ENCODE measurements at places on chromosomes 5 and 9.

- no peak for DNase-seq
Observed at GRCh38 chr5:74502479-74502950, 138.0 kb downstream of the ENC1 start.

DNA sequence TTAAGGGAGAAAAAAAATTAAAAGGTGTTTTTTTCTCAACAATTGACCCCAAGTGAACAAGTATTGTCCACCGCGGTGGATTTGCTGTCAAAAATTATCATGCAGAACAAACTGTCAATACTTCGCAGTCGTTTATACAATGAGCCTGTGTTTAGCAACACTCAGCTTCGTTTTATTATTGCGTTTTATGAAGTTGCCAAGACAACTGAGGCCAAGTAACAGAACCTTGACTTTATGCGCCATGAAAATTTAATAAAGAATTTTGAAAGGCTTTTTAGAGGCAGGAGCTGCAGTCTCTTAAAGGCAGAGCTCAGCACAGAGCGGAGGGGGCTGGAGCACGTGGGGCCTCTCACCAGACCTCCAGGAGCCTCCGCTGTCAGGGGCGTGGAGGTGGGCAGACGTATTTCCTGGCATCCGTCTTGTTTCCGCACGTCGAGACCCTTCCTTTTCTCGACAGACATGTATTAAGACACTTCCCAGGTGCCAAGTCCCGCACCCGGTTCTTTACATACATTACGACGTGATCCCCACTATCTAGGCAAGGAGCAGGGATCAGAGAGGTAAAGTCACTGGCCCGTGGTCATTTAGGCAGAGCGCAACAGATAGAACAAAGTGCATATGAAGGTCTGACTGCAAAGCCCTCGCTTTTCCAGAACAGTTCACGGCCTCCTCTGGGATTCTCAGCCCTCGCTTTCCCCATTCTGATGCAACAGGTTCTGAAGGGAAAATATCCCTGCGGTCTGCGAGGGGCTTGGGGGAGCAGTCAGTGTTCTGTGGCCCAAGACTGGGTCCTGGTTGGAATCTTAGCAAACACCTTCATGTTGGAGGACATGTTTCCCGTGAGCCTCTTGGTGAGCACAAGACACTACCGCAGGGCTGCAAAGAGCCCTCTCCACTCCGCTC lies 164.4 kb downstream of the DAB2IP start:
- DNase-seq: no peak

DNA sequence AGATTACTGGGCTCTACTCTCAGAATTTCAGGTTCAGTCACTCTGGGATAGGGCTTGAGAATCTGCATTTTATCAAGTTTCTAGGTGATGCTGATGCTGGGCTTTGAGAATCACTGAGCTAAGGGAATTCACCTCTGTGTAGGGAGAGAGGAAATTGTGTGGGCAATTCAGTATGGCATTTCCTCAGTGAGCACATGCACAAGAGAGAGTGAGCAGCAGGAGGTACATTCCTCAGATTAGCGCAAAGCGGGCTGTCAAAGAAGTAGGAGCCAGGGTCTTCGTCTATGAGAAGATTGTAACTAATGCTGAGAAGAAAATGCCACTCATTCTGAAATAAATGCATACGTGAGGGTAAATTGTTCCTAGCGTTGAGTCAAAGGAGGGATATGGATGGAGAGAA lies 175.9 kb downstream of the KIF4B start:
- DNase-seq: no peak

DNA sequence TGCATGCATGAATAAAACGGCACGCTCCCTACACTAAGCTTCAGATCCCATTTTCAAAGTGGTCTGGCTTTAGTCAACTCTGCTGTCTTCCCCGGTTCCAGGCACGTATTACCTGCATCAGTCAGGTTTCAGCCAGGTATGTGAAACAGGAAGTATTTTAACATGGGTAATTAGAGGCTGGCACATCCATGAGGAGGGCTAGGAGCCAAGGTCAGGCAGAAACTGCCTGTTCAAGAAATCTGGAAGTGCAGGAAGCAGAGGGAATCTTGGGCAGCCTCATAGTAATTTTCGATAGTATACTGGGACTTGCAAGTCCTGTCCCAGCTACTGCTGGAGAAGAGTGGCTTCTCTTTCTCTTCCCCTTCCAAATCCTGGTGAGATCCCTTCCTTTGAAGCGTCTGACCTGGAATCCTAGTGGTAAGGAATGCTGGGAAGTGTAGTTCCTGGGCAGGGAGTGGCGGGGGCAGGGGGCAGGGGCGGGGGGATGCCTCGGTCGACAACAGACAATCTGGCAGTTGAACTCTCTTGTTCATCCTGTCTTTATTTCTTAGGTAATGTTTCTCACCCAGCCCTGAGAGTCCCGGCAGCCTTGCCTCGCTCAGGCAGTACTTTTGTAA lies 403.1 kb downstream of the TLE4 start:
- no peak for DNase-seq

DNA sequence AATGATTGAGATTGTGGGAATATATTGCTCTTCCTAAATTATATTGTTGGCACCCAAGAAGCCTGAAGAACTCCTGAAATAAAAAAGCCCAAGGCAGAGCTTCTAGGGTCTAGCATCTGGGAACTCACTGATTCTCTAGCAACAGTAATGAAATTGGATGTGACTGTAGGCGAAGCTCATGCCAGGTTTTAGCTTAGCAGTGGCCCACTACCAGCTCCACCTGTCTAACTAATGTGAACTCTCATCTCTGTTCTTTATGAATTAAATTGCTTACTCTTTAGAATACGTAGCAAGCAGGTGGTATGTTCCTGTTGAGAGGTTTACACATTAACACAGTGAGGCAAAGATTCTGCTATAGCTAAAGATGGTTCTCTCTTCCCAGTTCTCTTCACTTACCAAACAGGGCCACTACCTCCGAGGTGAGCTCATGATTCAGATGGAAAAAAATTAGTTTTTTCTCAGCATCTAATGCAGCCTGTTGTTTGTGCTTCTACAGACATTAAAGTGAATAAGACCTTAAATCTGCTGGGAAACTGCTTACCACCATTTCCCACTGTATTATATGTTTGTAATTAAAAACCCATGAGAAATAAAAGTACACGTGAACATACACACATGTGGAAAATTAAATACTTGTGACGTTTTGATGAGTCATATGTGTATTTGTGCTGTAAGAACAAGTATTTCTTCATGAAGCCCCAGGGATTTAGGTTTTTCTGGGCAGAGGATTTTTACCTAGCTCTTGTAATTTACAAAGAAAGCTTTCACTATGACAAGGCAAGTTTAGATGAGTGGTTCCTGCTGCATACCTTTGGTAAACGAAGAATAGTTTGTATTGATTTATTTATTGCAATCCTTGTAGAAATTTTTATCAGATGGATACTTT lies 360.1 kb downstream of the KDM4C start:
- no peak for DNase-seq

- DNase-seq: peak; percentile 89
Observed at GRCh38 chr5:168851902-168852321, 272.7 kb upstream of the PANK3 start.

- DNase-seq: no peak
Observed at GRCh38 chr9:106800701-106801270, 62.2 kb upstream of the ZNF462 start.

DNA sequence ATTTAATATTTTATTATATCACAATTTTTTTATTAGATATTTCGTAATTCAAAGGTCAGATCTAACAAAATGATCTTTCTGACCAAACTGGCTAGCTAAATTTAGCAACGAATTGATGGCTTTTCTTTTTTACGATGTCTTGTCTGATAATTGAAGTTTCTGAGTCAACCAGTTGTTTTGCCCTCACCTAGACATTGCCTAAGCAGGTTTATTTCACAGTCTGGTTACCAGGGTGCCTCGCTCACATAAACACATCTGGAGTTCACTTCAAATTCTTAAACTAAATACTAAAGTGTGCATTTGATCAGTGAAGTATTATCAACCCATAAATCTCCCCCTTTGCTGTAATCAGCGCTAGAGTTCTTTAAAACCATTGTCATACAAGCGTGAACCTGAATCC lies 448.3 kb downstream of the TLE4 start:
- no peak for DNase-seq

GRCh38 chr5:141683596-141684141 lies 1.6 kb upstream of the ARAP3 start:
- DNase-seq: no peak

- peak; percentile 91 for DNase-seq
Observed at GRCh38 chr5:93582677-93583438, at the start of gene NR2F1. Gene NR2F1 (plus strand): TSS chr5:93583222. CDS start chr5:93585024, 1,802 bp downstream.

- DNase-seq: no peak
Observed at GRCh38 chr5:40416098-40416497, 263.6 kb upstream of the PTGER4 start.

DNA sequence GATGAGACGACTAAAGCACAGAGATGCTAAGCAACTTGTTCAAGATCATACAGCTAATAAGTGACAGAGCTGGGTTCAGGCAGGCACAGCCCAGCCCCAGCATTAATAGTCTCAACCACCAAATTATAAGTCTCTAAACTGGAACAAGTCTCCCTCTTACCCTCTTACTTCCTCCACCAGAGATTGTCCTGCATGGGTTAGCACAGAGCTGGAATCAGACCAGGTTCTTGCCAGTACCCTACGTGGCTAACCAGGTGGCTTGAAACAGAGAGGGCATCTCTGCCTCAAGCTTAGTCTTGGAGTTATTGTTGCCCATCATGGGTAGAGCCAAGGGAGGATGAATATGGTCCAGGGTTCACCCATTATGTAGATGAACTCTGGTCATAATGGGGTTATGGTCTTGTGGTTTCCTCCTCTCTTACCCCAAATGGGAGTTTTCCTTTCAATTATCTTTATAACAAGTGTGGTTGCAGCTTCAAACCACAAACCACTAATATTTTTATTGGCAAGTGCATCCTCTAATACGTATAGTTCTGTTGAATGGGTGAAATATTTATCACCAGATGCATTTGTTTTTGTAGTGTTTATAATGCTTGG lies 8.3 kb upstream of the XPA start:
- DNase-seq: peak; percentile 29

- no peak for DNase-seq
Observed at GRCh38 chr5:64865662-64866061, 96.9 kb downstream of the CWC27 start.

- DNase-seq: no peak
Observed at GRCh38 chr5:89090037-89090436, 207.1 kb upstream of the MEF2C start.

DNA sequence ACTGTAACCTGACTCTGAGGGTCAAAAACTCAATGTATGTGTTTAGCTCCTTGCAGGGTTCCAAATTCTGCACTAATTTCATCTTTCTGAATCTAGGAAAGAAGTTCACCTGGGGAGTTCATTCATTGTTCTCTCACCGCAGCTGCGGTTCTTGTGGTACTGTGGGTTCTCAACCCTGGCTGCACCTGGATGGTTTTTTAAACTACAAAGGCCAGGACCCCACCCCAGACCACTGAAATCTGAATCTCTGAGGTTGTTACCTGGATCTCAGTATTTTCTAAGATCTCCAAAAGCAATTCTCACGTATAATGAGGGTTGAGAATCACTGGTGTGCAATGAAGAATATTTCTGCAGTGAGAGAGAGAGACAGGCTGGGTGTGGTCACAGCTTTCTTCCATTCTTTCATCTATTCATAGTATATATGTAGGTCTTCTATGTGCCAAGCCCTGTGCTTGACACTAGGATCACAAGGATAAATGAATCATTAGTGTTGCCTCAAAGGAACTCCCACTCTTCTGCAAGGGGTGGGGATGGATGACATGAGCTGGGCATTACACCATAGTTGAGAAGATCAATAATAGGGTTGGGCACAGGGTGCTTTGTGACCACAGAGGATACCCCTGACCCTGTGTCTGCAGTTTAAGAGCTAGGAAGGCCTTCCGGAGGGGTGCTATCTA lies 109.8 kb downstream of the GALNT10 start:
- no peak for DNase-seq

DNA sequence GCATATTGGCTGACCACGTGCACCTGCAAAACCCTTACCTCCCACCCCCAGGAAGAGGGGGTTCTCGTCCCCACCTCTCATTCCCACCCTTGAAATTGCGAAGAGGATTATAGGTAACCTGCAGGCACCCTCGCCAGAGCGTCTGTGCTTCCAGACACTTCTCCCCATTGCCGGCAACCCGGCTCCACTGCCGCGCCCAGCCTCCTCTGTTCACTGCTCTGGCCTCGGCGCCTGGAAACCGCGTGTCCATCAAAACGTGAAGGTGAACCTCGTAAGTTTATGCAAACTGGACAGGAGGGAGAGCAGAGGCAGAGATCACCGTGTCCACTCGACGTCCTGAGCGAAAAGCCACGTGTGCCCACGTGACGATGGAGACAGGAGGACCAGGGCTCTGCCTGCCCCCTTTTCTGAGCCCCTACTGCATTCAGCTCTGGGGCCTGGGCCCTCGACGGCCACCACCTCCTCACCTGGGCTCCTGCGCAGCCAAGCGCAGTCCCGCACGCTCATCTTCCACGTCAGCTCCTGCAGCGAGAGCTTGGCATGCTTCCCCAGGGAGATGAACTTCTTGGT lies 1.9 kb downstream of the TERT start:
- DNase-seq: no peak

DNA sequence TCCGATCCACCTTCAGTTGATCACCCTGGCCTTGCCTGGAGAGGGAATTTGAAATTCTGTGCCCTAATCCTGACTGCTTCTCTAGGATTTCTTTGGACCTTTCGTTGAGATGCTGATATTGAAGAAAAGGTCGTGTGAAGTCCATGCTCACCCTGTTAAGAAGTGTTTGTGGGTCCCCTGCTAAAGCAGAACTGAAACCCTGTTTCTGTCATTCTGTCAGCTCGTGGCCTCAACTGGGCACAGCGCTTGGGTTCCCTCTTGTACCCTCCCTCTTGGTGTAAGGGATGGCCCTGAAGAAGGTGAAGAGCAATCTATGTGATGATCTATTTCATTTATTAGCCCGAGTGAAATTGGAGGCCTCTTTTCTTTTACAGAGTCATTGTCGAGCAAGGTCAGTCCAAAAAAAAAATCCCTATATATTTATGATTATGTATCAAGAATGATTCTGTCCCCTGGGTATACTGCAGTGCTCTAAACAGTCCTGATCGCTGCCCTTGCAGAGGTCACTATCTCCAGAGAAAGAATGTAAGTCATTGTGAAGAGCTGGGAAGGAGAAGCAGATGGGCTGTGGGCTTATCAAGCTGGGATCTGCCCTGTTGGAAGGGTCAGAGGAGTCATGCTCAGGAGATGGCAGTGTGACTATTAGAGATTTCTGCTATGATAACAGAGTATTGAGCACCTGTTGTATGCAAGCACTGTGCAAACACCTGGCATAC lies 56.1 kb downstream of the WWC1 start:
- no peak for DNase-seq

GRCh38 chr5:166810721-166811120 lies 1480.7 kb upstream of the WWC1 start:
- DNase-seq: no peak

DNA sequence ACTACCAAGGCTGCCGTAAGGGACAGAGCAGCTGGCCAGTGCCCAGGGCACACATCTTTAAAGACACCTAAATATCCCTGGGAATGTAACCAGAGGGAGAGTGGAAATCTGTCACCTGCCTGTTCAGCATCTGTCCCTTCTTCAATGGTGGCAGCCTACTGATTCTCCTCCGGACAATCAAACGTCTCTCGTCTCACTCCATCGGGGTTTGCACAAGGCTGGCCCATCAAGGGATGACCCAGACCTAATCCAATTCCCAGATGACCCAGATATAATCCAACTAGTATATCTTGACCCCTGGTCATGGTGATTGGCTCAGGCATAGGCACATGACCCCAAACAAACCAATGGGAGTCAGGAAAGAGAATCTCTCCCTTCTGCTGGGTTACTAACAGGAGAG lies 93.5 kb downstream of the HRH2 start:
- no peak for DNase-seq

GRCh38 chr5:53350991-53351770 lies 129.2 kb upstream of the FST start:
- no peak for DNase-seq

All from hematopoietic multipotent progenitor cell treated with erythropoietin and hydrocortisone succinate and interleukin-3 and kit ligand, for 8 days (in vitro differentiated cells).